ENCODE measurements at places on chromosomes 13 and 19.

DNA sequence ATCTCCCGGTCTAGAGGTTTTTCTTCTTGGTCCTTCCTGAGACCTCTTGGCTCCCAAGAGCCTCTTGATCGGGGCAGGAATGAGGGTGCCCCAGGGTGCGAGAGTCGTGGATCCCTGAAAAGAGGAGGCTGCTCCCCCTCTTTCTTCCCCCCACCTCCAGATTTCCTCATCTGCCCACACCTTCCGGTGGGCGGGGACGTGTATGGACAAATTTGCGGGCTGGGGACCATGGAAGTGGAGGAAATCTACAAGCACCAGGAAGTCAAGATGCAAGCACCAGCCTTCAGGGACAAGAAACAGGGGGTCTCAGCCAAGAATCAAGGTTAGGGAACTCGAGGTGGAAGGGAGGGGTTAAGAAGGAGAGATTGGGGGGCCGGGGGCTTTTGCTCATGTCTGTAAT lies at the start of gene MCEMP1:
Gene MCEMP1, plus strand, starts transcription at position 237 of the 400 bp plus-strand sequence. Its CDS starts 31 bp downstream, at position 268.
- no peak for DNase-seq

- DNase-seq: no peak
Observed at GRCh38 chr13:23443878-23444277, 10.4 kb upstream of the SACS start.

DNA sequence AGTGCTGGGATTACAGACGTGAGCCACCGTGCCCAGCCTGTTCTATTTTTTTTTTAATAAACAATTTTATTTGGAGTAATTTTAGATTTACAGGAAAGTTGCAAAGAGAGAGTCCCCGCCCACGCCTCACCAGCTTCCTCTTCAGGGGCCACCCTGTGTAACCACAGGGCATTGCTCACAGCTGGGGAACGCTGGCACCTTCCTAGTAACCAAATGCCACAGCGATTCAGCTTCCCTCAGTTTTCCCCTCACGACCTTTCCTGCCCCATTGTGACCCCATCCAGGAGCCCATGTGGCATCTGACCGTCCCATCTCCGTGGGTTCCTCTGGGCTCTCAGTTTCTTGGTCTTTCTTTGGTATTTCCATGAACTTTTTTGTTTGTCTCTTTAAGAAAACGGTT lies 83.9 kb downstream of the GNG7 start:
- DNase-seq: no peak

DNA sequence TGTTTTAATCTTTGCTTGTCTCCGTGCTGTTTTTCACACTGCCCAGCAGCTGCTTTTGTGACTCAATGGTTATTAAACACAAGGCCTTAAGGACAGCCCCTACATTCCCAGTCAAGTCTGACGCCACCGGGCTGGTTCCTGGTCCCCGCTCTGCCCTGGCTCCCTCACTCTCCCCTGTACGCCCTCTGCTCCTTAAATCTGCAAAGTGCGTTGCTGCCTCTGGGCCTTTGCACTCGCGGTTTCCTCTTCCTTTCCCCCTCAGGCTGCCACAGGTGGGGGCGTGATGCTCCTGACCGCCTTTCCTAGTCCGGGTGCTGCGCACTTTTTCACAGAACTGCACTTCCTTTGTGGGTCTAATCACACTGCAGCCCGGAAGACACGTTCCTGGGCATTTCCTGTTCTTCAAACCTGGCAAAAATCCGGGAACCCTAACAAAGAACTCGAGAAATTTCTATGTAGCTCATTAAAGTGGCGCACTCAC lies 25.6 kb downstream of the NOSIP start:
- DNase-seq: no peak

DNA sequence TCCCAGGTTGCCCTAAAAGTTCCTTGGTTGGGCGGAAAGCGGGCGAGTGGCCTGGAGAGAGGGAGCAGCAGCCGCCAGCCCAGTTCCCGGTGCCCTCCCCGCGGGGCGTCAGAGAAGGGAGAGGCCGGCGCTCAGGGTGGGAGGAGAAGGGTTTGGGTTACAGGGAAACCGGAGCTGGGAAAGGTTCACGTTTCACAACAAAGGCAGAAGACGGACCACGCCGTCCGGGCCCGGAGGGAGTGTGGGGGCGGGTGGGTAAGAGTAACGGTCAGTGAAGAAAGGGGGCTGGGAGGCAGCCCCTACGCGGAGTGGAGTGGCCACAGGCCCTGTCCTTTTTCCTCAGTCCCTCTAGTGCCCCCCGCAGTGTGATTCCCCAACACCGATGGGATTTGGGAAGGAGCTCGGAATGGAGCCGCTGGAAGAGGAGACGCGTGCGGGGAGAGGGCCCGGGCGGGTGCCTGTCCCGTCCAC lies 1.6 kb downstream of the SIX5 start:
- DNase-seq: peak; percentile 86

DNA sequence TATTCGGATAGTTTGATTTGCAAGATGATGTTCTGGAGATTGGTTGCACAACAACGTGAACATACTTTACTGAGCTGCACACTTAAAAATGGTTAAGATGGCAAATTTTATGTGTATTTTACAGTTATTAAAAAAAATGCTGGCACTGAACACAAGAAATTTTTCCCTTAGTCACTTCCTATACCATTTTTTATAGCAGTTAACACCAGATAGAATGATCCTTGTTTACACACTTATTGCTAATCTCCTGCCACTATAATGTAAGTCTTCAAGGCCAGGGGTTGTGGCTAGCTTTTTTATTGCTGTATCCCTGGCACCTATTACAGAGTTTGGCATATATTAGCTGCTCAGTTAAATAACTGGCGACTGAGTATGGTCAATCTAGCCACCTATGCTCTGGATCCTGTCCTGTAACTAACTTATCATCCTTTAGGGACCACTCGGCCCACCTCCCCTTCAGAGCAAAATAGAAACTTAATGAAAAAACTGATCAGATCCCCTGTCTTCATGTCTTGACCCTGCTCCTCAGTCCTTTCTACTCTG lies 2.0 kb upstream of the EBPL start:
- no peak for DNase-seq

DNA sequence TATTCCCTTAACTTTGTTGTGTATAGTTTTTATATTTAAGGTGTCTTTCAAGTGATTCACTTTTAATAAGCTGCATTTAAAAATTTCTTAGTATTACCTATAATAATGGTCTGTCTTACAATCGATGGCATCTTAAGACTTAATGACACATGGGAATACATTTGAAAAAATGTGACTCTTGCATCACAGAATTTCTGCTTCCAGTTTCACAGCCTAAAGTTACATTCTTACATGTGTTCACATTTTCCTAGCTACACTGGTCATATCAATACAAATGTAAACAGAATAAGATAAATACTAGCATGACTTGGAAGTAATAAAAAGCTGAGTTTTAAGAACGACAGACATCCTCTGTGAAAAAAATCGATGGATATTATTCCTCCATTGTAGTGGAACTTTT lies 1597.1 kb upstream of the MIR17HG start:
- no peak for DNase-seq

Data from muscle of arm (tissue), 14 donors.